Fibroblast of pulmonary artery (primary cell): ENCODE measurements at places on chromosomes 1 and 21.

DNA sequence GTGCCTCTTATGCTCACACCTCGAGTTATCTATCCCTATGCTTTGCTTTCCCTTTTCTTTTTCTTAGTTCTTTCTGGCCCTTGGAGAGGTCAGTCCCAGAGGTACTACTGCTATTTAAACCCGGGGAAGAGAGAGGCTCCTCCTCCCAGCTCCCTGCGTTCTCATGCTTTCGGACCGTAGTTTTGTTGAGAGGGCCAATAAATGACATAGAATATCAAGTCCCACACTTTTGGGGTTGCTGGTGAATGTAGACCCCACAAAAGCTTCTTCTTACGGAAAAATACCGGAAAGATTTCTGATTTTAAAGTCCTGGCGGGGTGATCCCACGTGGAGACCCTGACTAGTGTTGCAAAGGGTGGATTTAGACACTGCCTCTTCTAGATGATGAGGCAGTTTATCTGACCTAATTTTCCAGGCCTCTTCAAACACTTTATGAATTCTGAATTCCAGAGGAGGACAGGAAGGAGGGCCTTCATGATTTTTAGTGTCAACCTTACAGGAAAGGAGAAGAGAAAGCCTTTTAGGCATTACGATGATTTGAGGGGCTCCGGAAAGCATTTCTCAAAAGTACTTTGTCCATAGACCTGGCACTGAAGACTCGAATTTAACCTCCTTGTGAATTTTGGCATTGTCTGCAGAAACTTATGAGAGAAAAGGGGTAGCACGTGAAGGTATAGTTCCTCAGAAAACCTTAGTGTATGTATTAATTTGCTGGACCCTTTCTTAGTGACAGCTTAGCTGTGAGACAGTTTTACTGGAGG lies 694 bp downstream of the TMEM167B start:
- DNase-seq: peak; percentile 60

DNA sequence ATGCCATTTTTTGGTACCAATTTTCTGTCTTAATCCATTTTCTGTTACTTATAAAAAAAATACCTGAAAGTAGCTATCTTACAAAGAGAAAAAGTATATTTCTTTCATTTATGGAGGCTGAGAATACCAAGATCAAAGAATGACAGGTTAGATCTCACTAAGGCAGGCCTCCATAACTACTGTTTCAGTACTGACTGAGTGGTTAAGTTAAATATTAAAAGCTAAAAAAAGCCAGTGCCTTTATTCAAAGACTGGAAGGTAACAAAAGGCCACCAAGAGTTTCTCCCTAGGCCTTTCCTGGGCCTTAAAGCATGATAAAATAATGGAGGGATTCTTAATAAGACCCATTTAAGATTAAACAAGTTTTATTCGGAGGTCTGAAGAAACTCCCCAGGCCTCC lies 687.7 kb upstream of the ADGRL4 start:
- DNase-seq: no peak

DNA sequence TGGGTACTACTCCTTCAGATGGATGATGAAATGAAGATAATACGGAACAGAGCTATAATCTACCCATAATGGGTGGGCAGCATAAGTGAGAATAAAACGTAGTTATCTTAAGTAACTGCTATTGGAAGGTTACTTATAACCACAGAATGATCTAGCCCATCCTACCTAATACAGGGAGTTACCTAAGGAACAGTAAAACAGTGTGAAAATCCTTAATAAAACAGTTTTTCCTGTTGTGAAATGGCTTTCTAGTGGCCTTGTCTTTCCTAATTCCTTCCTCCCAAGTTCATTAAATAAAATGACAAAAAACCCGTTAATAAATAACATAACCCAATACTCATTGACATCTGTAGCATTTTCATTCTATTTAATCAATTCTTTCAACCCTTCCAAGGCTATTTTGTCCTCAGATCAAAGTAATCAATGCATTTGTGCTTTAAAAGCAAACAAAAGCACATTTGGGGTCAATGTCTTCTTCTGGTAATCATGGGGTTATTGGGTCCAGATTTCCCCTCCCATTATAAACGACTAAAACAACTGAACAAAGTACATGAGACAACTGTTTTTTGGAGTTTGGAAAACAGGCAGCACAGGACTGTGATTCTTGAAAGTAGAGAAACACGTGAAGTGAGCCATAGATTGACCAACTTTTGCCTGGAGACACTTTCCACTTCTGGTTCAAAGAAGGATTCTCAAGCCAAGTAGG lies 42.0 kb downstream of the PAPPA2 start:
- DNase-seq: no peak

DNA sequence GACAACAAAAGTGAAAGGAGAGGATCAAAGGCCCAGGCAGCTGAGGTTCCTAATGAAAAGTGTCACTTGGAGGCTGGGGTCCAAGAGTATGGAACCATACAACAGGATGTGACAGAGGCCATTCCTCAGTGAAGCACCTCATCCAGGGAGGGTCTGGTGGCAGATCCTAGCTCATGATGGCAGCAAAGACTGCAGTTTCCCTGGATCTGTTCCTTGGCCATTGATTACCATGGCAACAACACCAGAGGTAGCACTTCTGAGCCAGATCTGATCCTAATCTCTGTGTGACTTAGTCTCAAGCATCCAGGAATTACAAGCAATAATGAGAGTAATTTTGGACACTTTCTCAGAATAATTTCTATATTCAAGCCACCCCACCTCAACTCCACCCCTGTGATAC lies 12.9 kb downstream of the FAM177B start:
- DNase-seq: no peak

- no peak for DNase-seq
These were observed at the start of gene PRRX1 for GRCh38 chr1:170664093-170664827. TSS of gene PRRX1 (plus strand) at chr1:170664131. CDS start at chr1:170664219, 88 bp downstream.

DNA sequence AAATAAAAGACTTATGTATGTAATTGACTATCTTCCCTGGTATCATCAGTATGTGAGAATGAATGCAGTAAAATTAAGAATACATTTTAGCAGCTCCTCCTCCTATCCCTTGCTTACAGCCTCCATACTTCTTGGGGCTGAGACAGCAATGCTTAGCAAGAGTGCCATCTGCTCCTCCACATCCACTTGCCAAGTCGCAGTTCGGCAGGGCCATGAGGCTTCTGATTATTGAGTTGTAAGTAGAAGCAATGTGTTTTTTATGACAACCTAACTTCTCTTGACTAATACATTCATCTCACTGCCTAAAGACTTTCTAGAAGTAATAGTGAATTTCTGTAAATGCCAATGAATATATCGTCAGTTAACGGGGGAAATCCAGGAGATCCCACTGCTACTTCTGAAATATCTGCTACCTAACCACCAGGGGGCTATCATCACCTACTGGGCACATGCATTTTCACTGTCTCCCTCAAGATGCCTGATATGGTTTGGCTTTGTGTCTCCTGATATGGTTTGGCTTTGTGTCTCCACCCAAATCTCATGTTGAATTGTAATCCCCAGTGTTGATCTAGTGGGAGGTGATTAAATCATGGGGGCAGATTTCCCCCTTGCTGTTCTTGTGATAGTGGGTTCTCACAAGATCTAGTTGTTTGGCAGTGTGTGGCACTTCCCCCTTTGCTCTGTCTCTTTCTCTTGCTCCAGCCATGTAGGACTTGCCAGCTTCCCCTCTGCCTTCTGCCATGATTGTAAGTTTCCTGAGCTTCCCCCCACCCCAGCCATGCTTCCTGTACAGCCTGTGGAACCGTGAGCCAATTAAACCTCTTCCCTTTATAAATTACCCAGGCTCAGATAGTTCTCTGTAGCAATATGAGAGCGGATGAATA lies 59.6 kb downstream of the EXTL2 start:
- peak; percentile 28 for DNase-seq

GRCh38 chr1:26110731-26111529 lies 694 bp upstream of the PDIK1L start:
- peak; percentile 61 for DNase-seq

- peak; percentile 22 for DNase-seq
These were observed 89.3 kb downstream of the SIM2 start for GRCh38 chr21:36788120-36788638.

GRCh38 chr1:24936684-24937083 lies 6.6 kb upstream of the RUNX3 start:
- DNase-seq: no peak
